ENCODE measurements at places on chromosomes 7 and 10.

GRCh38 chr10:58857251-58857805 is 319.1 kb upstream of the PHYHIPL start:
- no peak for DNase-seq

DNA sequence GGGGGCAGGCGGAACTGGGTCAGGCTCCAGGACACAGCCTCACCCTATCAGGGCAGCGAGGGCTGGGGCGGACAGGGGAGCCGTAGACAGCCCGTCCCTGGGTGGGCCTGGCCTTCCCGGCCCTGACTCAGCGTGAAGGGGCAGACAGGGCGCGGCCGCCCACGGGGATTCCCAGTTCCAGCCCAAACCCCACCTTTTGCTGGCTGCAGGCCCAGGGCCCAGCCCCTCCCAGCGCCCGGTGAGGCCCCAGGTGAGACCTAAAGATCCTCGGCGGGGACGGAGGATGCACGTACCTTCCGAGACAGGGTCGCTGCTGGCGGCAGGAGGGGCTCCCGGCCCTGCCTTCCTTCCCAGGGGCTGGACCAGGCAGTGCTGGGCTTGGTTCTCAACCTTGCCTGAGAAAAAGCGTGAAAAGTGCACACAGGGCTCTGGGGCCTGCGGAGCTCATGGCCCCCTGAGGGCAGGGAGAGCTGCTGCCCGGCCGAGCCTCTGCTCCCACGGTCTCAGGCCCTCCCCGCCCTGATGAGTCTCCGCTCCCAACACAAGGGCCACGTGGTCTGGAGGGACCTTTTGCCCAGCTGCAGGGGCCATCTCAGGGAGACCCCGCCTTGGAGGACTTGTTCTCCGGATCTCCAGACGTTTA is 43.9 kb upstream of the DNAJB6 start:
- DNase-seq, result no peak

DNA sequence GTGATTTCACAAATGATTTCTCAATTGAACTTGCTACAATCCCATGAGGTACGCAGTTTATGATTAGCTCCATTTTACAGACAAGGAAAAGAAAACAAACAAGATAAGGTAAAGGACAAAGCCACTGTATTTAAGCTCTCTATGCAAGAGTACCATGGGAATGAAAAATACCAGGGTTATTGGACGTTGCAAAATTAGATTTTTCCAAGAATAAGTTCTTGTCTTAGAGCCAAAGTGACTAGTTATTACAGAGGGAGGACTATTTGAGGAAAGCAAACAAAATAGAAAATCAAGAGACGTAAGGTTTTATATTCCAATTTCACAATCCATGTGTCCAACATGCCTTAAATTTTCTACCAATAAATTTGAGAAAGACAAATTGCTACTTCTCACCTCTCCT is 97.9 kb upstream of the PTN start:
- no peak for DNase-seq

- no peak for DNase-seq
Observed at GRCh38 chr7:151813997-151814396, 62.9 kb downstream of the PRKAG2 start.

GRCh38 chr7:2017914-2018568 is 214.7 kb downstream of the MAD1L1 start:
- no peak for DNase-seq

DNA sequence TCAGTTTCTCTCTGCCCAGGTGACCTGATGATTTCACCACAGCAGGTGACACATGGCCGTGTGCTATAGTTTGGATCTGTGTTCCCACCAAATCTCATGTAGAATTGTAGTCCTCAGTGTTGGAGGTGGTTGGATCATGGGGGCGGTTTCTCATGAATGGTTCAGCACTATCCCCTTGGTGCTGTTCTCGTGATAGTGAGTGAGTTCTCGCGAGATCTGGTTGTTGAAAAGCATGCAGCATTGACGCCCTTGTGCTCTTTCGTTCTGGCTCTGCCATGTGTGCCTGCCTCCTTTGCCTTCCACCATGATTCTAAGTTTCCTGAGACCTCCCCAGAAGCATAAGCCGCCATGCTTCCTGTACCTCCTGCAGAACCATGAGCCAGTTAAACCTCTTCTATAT is 85.2 kb upstream of the C1QL3 start:
- DNase-seq, result no peak

GRCh38 chr10:97000487-97001182 is 168.5 kb downstream of the LCOR start:
- no peak for DNase-seq

GRCh38 chr7:139630643-139631519 is 107.4 kb downstream of the CLEC2L start:
- no peak for DNase-seq

- no peak for DNase-seq
Observed at GRCh38 chr7:18648849-18649758, 153.6 kb downstream of the HDAC9 start.

GRCh38 chr10:102927311-102928010 is 9.4 kb downstream of the CNNM2 start:
- DNase-seq, result no peak

- no peak for DNase-seq
Observed at GRCh38 chr7:138513344-138513871, 53.3 kb downstream of the TRIM24 start.

- DNase-seq, result no peak
Observed at GRCh38 chr7:66352071-66352470, 146.9 kb downstream of the TPST1 start.

GRCh38 chr7:985915-986741 is 3.1 kb downstream of the CYP2W1 start:
- no peak for DNase-seq

- no peak for DNase-seq
Observed at GRCh38 chr10:98047009-98047741, 16.8 kb upstream of the CRTAC1 start.

- DNase-seq, result no peak
Observed at GRCh38 chr10:98264378-98265065, 3.5 kb downstream of the LOXL4 start.
